ENCODE measurements at places on chromosomes 12 and 14.

DNA sequence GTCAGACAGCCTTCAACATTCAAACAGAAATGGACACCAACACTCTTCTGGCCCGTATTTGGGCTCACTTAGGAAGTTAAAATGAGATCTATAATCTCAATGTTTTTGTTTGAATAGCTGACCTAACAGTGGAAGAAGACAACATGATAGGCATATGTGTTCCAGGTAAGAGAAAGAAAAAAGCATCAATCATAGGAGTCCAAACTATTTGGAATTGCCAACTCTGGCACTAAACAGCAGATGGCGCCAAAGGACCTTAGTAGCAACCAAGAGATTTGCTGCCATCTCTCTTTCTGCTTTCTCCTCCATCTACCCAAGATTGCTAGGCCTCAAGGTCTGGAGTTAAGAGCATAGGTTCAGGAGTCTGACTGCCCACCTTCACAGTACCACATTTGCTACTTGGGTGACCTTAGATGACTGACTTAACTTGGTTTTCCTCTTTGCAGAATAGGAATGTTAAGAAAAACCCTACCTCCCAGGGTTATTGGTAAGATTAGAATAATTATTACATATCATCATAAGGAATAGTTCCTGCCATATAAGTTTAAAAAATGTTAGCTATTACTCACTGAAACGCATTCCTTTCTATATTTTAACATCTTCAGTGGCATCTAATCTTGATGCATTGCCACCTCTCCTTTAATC, 30.2 kb downstream of the PEX5 start:
- peak; percentile 84 for DNase-seq

DNA sequence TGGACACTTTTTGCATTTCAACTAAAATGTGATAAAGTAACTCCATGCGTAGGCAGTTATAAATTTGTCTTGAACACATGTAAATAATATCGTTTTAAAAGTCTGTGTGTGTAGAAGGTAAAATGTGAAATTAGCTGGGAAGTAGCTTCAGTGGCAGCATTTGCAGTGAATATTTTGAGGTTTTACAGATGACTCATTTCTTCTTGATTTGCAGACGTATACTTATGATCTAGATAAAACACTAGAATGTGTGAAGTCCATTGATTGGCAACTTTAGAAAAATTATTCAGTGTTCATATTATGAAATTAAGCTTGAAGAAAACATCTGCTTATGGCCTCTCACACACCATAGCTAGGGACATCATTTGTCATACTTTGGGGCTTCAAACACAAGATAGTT, 788.6 kb upstream of the NOVA1 start:
- DNase-seq, result no peak

DNA sequence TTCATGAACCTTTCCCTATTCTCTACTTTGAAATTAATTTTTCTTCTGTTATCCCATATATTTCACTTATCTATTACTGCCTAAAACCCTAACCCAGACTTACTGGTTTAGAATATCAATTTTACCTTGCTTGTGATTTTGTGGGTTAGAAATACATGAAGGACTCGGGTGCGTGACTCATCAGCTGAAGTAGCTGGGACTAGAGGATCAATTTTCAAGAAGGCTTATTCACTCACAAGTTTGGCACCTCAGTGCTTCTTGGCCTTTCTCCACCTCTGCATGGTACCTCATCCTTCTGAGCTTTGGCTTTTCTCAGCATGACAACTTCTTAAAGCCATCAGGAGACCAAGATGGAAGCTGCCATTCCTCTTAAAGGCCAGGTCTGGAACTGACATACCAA, 57.8 kb downstream of the TMEM117 start:
- no peak for DNase-seq

DNA sequence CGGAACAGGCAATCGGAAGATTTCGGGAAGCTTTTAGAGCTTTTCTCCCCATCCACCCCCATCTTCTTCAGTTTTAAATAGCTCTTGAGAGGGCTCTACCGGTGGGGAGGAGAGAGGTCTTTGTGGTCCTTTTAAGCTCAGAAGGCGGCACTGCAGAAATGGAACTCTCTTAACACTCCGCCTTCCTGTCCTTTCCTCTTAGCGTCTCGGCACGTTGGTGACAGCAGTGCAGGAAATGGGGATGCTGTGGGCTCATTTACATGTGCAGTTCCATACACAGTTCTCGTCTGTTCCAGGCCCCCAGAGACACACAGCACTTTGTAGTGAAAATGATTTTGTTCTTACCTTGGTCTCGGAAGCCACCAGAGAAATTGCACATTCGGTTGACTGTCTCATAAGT, 50.4 kb upstream of the RIN3 start:
- no peak for DNase-seq

- no peak for DNase-seq
Observed at GRCh38 chr12:19826980-19827550, 387.8 kb downstream of the AEBP2 start.

- DNase-seq, result no peak
Observed at GRCh38 chr14:86515195-86515594, 985.3 kb downstream of the FLRT2 start.

DNA sequence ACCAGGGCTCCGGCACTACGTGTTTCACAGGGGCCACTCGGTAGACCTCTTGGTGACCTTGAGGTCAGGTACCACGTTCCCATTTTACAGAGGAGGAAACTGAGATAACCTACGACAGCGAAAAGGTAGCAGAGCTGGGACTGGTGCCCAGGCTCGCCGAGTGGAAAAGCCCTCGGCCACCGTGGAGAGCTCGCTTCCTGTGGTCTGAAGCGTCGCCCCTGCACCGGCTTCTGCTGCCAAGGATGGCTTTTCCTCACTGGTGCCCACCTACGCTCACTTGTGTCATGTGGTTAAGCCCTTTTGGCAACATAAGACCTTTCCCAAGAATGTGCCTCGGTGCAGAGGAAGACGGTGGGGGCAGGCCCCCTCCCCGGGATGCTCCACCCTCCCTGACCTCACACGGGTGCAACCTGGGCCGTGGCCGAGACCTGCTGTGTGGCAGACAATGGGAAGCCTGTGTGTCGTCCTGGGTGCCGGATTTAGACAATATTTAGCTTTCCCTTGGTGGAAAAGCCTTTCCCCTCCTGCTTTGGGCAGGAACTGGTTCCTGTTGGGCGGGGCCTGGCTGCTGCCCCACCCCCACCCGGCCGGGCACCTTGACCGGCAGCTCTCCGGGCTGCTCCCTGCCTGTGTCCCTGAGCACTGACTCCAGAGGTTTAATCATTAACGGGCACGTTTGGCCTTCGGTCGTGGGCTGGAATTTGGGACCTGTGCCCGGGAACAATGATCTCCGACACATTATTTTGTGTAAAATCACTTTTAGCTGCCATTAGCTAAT, 32.4 kb upstream of the PPP1R13B start:
- no peak for DNase-seq

GRCh38 chr12:80702889-80703805, 4.3 kb upstream of the MYF6 start:
- DNase-seq, result peak; percentile 59

- no peak for DNase-seq
Observed at GRCh38 chr14:79602045-79602444, 609.3 kb downstream of the DIO2 start.

- DNase-seq, result no peak
Observed at GRCh38 chr14:31596342-31597095, 35.3 kb downstream of the NUBPL start.

DNA sequence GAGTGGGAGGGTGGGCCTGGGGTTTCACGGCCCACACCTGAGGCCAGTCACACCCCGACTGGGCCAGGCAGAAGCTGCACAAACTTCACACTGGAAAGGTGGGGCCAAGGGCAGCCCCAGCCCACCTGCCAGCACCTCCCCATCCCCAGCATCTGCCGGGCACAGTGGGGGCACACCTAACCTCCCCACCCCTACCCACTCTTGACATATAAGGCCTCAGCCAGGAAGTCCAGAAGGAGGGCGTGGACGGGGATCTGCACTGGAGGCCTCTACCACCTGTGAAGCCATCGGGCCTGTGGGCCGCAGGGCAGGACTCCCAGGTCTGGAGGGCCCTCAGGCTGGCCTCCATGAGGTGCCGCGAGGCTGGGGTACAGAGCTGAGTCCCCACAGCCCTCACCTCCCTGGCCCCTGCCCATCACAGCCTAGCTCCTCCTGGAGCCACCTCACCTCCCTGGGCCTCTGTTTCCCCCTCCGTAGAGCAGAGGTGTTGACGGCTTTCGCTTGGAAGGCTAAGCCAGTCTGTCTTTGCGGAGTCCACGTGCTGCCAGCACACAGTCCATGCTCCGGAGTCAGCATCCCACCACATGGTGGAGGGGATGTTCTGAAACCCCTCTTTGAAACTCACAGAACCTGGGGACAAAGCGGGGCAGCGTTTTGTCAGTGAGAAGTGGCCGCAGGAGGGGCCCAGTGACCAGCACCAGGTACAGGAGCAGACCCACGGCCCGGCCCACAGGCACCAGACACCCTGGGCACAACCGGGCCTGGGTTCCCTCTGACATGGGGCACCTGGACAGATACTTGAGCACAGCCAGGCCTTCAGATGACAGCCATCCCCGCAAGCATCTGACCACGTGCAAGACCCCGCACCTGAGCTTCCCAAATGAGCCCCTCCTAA, 38.2 kb upstream of the INF2 start:
- DNase-seq, result no peak

DNA sequence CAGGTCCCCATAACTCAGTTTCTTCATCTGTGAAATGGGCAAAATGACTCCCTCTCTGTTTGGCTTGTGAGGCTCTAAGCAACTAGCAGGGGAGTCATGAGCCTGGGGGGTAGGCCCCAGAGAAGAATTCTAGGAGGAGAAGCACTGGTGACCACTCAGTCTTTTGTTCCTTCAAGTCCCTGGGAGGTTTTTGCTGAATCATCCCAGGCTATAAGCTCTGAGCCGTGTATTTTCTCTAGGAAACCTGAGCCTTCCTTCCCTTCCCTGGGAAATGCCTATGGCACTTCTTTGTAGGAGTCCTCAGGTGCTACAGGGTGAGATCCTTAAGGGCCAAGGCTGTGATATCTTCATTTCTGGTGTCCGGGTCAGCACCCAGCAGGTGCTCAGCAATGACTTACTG, 4.5 kb downstream of the RPH3A start:
- DNase-seq, result no peak

DNA sequence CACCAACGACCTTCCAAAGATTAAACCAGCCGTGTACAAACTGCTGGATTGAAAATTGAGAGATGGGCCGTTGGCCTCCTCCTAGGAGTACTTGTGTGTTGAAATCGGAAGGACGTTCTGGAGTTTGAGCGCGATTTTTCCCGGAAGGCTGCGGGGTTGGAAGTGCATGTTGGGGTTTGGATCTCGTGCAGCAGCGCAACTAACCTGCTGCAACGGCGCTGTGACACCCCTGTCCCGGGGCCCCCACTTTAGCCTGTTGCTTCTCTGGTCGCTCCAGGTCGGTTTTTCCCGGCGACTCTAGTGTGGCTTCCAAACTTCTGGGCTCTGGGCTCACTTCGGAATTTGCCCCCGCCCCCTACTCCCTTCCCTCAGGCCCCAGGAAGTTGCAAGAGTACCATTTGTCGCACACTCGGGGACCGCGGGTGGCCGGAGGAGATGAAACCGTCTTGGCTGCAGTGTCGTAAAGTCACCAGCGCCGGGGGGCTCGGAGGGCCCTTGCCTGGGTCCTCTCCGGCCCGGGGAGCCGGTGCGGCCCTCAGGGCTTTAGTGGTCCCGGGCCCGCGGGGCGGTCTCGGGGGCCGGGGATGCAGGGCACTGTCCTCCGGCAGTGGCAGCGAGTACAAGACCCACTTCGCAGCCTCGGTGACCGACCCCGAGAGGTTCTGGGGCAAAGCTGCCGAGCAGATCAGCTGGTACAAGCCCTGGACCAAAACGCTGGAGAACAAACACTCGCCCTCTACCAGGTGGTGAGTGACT, at the start of gene ACSS3:
Gene ACSS3, plus strand, starts transcription at position 394 of the 756 bp plus-strand sequence. Its CDS starts 42 bp downstream, at position 436.
- peak; percentile 34 for DNase-seq

- no peak for DNase-seq
Observed at GRCh38 chr14:86912709-86913108, 1080.3 kb downstream of the GALC start.

GRCh38 chr12:118979763-118980406, 1.5 kb upstream of the SRRM4 start:
- DNase-seq, result peak; percentile 61

- peak; percentile 14 for DNase-seq
Observed at GRCh38 chr14:55028066-55028465, 1.0 kb downstream of the SOCS4 start.

GRCh38 chr14:21072781-21073339, 2.8 kb downstream of the ARHGEF40 start:
- DNase-seq, result no peak

- no peak for DNase-seq
Observed at GRCh38 chr14:51093371-51094281, 1.3 kb downstream of the TRIM9 start.

- DNase-seq, result peak; percentile 62
Observed at GRCh38 chr14:74018174-74018585, 908 bp downstream of the ENTPD5 start.

- peak; percentile 48 for DNase-seq
Observed at GRCh38 chr14:63727231-63727735, 582 bp downstream of the SGPP1 start.

DNA sequence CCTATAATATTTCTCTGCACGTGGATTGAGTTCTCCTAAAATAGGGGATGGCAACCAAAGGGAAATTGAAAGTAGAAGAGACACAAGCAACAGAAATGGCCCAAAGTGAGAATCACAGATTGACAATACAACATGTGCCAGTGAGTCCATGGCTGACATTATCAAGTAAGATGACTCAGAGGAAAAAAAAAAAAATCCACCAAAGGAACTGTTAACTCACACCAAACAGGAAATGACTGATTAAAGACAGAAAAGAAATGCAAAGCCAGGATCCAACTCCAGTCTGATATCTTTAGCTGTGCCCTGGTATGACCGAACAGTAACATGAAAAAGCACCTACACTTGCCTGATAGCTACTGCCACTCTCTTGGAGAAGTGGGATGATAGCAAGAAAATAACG, 485.0 kb downstream of the PRKD1 start:
- peak; percentile 65 for DNase-seq

DNA sequence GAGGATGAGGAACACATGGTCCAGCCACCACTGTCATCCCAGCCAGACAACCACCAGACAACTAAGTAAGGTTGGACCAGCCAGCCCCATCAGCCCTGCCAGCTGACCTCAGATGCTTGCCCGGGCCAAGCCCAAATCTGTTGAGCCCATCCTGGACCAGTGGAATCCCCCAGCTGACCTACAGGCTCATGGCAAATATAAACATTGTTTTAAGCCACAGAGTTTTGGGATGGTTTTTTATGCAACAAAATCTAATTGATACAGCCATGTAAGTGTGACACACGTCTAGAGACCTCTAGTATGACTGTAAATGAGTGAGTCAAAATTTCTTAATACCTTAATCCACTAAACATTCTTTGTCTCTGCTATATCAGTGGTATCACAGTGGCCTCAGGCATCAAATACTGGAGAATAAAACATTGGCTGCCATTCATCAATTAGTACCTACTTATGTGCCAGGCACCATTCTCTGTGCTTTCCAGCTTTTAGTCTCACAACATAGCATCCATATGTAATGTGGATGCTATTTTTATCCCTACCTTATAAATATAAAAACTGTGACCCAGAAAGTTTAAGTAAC, 24.2 kb upstream of the NT5DC3 start:
- DNase-seq, result no peak

GRCh38 chr12:93776581-93777018, 99.4 kb downstream of the CRADD start:
- peak; percentile 94 for DNase-seq

- DNase-seq, result peak; percentile 42
Observed at GRCh38 chr14:69625299-69626131, 14.1 kb downstream of the SUSD6 start.
